ENCODE measurements at places on chromosomes 5 and 9.

- peak; percentile 29 for DNase-seq
These were observed 777 bp downstream of the ENDOG start for GRCh38 chr9:128818839-128819715.

DNA sequence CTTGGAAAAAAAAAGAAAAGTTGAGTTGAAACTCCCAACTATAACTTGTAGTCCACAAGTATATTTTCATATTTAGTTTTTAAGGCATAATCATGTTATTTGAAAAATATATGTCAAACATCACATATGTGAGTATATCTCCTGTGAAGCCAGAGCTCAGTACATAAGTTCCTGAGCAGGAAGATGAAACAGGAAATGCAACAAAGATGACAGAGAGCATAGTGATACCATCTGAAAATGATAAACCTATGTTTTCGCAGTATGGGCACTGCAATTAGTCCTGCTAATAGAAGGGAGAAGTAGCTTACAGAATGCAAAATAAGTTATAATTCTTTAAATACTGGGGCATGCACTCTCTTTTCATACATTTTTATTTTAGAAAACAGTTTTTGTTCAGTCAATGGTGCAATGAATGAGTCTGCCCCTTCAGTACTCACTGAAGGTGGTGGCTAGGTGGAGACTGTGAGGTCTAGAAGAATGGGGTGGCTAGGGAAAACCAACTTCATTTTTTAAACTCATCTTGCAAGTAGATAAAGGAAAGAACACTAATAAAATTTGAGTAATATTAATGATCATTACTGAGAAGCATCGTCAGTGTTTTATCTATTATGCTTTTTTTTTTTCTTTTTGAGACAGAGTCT is 54.1 kb upstream of the FYB1 start:
- no peak for DNase-seq

- no peak for DNase-seq
These were observed 45.5 kb downstream of the GPBP1 start for GRCh38 chr5:57219386-57219785.

DNA sequence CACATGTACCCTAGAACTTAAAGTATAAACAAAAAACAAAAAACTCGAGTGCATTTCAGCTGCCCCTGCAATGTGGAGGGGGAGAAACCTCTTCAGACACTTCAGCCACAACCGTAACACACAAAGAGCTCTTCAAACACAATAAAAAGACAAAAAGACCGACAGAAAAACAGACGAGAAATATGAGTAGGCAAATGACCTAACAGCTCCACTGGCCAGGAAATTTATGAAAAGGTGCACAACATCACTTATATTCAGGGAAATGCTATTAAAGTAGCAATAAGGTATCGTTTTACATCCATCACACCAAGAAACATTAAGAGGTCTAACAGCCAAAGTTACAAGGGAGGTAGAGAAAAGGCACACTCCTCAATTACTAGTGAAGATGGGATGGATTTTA is 6.2 kb downstream of the ZBED3 start:
- no peak for DNase-seq

DNA sequence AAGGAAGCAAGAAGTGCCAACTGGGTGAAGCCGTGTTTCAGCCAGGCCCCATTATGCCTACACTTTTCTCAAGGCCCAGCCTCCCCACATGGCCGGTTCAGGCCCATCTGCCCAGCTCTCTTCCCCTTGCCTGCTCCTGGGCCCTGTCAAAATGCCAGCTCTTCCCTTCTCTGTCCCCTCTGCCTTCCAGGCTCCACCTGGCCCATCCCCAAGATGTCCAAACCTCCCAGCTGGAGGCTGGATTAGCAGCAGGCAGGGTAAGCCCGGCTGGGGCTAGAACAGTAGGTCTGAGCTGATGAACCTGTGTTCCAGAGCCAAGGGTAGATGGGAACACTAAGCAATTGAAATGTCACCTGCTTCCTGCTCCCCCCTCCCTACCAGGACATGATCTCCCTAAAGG is 64.1 kb upstream of the HSPA9 start:
- DNase-seq = no peak

GRCh38 chr5:68245319-68245718 is 29.8 kb downstream of the PIK3R1 start:
- DNase-seq = no peak

DNA sequence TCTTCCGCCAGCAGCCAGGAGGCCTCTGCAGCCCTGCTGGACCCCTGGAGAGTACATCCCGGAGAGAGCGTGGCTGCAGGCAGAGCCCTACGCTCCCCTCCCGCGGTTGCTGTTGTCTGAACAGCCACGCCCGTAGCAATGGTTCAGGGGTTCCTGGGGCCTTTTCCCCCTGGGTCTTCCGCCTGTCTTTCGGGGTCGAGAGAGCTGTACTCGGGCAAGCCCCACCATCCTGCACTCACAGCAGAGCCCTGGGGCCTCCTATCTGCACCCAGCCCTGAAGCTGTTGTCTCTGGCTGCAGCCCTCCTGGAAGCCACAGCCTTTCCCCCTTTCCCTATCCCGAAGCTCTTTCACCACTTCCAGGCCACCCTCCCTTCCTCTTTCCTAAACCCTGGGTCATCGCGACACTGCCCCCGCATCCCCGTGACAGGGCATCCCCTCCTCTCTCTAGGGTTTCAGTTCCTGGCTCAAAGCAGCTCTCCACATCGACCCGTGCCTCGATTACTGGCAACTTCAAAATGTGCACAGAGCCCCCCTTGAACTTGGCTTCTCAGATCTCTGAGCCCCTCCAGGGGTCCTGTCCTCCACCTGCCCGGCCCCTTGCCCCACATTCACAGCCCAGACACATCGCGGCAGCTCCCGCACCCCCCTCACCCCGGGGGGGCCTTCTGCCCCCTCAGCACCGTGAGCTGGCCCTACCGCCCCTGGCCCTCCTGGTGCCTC is 43.9 kb upstream of the CEP72 start:
- DNase-seq = no peak

GRCh38 chr9:20353931-20354652 is 268.2 kb downstream of the MLLT3 start:
- no peak for DNase-seq

- no peak for DNase-seq
These were observed 18.8 kb downstream of the DBH start for GRCh38 chr9:133654736-133655657.

GRCh38 chr9:130320723-130321481 is 55.3 kb downstream of the HMCN2 start:
- no peak for DNase-seq

GRCh38 chr5:170333161-170333910 is 35.8 kb upstream of the LCP2 start:
- DNase-seq = peak; percentile 78

DNA sequence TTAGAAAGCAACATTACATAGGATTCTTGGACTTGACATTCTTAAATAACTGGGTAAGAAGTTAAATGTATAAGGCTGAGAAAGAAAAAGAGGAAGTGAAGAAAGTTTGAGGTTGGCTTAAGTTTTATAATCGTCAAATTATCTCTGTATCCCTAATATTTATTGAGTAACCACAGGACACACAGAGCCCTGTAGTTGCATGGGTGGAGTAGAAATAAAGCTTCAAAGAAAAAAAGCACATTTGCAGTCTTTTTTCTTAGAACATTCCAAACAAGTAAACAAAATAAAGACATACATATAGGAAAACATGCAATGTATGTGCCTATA is 137.0 kb downstream of the CCDC192 start:
- no peak for DNase-seq

DNA sequence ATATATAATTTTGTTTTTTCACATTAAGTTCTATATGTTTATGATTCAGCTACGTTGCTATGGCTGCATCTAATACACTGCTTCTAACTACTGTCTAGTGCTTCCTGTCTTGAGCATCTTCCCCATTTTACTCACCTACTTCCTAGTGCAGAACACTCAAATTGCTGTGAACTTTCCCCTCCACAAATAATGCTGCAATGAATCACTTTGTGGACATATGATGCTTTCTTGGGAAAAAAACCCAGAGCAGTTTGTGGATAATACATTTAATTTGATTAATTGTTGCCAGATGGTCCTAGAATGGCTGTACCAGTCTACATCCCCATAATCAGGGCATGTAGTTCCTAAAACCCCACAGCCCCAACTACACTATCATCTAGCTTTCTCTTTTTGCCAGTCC is 18.5 kb downstream of the CD180 start:
- no peak for DNase-seq

DNA sequence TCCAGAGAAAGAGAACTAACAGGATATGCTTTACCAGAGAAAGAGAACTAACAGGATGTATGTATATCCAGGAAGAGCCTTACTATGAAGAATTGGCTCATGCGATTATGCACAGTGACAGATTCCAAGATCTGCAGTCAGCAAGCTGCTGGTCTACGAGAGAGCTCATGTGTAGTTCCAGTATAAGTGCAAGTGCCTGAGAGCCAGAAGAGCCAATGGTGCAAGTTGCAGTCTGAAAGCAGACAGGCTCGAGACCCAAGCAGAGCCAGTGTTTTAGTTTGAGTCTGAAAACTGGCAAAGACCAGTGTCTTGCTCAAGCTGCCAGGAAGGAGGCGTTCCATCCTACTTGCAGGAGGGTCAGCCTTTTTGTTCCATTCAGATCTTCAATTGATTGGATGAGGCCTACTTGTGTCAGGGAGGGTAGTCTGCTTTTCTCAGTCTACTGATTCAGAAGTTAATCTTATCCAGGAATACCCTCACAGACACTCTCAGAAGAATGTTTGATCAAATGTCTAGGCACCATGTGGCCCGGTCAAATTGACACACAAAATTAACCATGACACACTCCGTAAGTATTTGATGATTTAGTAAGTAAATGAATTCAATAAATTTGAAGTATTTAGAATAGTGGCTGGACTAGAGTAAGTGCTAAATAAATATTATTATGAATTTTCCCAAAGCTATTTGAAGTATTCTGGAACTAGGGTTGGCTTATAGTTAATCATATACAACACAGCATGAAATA is 372.1 kb upstream of the SGCD start:
- DNase-seq = no peak

DNA sequence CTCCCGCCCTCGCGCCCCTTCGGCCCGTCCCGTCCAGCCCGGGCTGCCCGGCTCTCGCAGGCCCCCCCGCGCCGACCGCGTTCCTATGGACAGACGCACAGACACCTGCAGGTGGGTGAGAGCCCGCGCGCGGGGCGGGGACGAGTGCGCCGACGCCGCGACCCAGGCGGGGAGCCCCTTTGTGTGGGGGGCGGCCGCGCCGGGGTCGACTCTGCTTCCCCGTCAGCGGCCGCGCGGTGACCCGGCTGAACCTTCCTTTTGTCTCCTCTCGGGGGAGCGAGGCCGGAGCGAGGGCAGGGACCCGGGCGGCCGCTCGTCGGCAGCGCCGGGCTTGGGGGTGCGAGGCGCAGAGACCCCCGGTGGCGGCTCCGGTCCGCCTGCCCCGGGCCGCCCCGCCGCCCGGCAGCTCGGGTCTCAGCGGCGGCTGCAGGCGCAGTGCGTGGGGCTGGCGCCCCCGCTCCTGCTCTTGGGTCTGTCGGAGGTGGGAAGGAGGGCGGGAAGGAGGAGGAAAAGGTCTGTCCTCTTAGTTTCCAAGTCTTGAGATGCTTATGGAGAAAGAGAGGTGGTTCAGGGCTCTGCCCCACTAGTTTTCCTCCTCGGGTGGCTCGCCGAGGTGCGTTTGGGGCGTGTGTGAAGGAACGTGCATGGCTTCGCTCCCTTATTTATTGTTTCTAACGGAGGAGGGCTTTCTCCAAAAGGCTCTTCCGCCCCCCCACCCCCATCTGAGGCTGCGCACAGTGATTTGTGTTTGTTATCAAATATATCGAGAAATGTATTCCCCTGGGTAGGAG is 576 bp downstream of the KIAA1958 start:
- peak; percentile 53 for DNase-seq

GRCh38 chr9:130635306-130635705 is 29.1 kb upstream of the PRDM12 start:
- no peak for DNase-seq

GRCh38 chr9:115364991-115365390 is 247.0 kb upstream of the TNC start:
- no peak for DNase-seq

- DNase-seq = no peak
These were observed 22.6 kb upstream of the SLC12A7 start for GRCh38 chr5:1134478-1134877.

DNA sequence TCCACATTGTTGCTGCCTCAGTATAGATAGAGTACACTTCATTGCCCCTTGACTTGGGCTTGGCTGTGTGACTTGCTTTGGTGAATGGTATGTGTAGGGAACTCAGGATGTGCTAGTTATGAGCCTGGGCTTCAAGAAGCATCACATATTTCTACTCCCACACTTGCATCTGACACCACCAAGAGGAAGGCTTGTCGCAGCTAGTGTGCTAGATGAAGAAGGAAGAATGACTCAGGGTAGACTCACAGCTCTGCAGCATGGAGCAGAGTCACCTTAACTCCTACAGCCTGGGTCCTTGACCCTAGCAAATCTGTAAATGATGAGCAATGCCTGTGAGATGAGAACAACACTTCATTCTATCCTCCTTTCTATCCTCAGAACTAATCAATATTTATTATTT is 261.8 kb downstream of the ASTN2 start:
- no peak for DNase-seq
